NCI-H2081 treated with DMSO at 0.1 percent for 48 hours (cell line): ENCODE measurements at places on chromosomes 12 and 14.

DNA sequence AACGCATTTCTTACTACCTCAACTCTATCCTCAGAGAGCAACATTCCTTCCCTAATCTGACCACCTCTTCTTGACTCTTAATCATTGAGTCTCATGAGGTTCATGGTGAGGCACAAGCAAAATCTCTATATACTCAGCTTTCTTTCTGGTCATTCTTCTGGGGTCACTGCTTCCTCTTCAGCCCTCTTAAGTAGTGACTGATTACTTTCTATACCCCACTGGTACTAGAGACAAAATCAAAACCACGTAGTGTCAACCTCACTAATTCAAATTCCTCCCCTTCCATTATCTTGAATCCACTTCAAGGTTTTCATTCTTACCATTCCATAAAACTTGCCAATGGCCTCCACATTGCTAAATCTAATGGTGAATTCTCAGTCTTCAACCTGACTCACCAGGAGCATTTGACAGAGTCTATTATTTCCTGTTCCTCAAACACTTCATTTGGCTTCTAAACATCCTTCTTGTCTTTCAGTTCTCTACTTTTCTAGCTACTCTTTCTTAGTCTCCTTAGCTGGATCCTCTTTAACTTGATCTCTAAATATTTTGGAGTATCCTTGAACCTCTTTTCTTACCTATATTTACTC, 6.8 kb downstream of the WDHD1 start:
- DNase-seq, result no peak

GRCh38 chr12:123723011-123723410, 10.9 kb downstream of the ATP6V0A2 start:
- no peak for DNase-seq

DNA sequence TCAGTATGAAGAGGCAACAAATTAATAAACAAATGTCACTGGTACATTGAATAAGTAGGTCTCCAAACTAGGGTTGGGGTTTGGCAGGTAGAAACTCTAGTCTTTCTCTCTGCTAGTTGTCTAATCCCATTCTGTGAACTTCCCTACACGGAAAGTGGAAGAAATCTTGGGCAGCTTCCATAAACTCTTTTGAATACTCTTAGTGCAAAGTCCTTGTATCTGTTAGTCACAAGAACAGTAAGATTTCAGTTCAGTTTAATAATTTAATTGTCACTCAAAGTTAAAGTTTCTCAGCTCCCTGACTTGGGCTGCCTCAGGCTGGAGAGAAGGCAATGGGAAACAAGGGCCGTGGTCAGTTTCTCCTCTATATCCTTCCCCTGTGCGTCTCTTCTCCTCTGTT, 135.4 kb upstream of the MDM1 start:
- DNase-seq, result no peak

DNA sequence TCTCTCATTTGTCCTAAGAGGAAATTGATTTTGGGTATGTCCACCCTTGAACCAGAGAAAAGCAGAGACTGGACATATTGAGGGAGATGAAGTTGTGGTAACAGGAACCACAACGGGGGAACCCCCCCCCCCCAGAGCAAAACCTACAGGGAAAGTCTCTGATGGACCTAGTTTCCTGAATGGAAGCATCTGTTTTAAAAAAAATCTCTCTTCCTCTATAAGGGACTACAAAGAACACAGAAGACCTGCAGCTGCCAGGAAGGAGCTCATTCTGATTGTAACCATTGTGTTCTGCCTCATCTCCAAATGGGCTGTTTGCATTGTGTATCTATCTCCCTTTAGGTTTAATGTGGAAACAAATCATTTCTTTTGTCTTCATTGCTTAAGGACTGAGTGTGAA, 13.4 kb downstream of the C1S start:
- no peak for DNase-seq

GRCh38 chr12:39638178-39638577, 18.6 kb upstream of the ABCD2 start:
- DNase-seq, result no peak

- DNase-seq, result no peak
These were observed 3.1 kb upstream of the CHPT1 start for GRCh38 chr12:101694297-101694848.

GRCh38 chr12:115001571-115002180, 317.7 kb upstream of the TBX3 start:
- DNase-seq, result no peak

DNA sequence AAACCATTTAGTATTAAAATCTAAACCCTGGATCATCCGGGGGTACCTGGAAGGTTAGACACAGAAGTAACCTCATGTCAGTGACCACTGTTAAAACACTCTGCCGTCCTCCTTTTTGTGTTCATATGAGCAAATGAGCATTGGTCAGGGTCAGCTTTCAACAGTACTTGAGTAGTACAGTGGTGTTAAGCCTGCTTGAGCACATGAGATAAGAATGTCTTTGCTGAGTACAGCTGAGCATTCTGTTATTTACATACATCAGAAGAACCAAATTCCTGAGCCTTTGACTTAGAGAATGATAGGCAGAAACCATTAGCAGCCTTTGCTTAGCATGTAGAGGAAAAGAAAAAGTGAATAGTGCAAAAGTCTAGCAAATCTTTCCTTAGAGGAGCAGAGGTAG, 38.6 kb upstream of the LRTM2 start:
- DNase-seq, result no peak

DNA sequence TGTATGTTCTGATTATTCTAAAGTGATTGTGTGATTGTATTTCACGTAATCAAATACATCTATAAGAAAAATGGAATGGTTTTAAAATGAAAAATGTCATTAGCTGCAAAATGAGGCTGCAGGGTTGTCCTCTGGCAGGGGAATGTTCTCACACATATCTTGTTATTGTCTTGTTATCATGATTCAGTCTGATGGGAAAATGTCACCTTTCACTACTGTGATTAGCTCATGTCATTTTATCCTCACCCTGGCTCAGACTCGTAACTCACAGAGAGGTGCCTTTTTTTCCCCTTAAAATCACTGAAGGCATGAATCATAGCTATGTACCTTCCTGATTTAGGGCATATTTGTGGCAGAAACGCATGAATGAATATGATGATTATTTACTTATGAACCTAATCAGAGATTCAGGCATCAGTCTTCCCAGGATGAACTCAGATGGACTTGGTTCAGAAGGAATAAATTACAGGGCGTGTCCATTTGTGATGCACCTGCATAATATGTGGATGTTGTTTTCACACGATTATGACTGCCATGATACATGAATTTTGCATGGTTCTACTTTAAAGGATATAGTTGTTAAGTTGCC, 1339.2 kb downstream of the AACS start:
- no peak for DNase-seq

DNA sequence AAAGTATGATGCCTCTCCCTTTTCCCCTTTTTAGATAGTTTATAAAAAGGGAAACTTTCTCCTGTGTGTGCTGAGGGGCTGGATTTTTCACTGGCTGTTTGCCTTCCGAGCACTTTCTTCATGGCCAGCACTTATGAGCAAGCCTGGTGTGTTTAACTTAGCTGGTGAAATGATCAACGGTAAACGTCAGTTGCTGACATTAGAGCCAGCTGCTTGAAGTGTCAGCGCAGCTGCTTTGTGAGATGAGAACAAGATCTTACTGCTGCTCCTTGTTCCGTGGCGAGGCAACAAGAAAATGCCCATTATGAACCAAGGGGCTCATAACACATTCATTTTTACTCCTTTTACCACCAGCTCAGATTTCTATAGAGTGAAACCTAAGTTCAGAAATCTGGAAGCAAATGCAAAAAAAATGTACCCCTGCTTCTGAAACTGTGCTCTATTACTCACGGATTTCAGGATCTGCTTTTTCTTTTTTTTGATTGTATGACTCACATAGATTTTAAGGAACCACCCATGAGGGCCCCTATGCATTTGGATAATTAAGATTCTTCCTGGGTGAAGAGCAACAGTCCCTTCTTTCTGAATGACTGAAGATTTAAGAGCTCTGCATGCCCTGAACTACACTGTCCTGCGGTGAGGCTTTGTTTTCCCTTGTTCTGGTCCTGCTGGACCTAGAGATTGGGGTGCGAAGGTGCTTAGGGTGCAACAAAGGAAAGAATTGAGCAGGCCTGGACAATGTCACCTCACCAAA, 74.3 kb upstream of the CPM start:
- peak; percentile 19 for DNase-seq

DNA sequence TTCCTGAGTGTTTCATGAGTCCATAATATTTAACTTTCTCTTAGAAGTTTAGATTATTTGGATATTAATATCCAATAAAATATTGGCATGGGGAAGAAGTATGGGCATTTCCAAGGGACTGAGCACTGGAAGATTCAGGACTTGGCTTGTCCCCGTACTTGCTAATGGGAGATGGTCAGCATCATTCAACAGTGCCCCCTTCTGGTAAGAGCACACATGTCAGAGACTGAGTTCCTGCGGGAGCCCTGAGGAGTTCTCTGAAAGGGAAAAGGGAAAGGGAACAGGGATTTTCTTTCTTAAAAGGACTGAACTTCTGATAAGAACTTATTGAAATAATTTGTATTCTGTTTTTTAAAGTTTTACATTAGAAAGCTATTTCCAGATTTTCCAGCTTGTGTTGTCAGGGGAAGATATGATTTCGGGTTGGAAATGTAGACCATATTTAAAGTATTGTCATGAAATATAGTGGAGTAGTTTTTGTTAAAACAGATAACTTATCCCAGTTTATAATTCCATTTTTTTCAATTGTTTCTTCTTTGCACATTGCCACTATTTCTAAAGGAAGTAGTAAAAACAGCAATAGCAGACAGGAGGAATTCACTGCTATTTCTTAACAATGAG, 59.8 kb upstream of the C12orf71 start:
- peak; percentile 22 for DNase-seq
